ENCODE measurements at places on chromosomes 1 and 21.

DNA sequence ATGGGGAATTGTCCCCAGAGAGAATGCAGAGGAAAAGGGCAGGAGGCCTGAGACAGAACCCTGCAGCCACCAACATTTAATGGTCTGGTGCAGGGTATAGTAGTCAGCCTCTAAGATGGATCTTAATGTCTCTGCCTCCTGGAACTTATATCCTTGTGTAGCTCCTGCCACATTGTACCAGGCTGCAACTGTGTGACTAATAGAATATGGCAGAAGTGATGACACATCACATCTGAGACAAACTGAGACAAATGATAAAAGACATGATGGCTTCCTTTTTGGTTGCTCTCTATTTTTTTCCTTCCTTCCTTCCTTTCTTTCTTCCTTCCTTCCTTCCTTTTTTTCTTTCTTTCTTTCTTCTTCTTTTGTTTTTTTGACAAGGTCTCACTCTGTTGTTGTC is 37.1 kb upstream of the CYP4B1 start:
- no peak for DNase-seq

GRCh38 chr21:26297851-26298250 is 127.3 kb upstream of the APP start:
- no peak for DNase-seq

GRCh38 chr1:93707956-93708355 is 26.3 kb upstream of the BCAR3 start:
- DNase-seq = no peak

DNA sequence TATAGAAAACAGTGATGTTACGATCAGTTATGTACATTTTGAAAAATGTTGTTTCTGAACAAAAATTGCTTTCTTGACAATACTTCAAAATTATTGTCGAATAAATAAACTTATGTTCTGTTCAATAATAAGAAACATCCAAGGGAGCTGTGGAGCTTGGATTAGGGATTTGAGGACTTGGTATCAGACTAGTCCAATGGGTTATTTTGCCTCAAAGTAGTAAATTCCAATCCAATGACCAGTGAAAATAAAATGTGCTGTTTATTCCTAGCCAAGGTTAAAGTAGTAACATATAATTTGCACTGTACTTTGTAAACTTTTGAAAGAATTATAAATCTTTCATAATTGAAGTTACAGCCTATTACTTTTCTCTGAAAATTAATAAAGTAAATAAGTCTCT is 79.1 kb upstream of the IVNS1ABP start:
- no peak for DNase-seq

DNA sequence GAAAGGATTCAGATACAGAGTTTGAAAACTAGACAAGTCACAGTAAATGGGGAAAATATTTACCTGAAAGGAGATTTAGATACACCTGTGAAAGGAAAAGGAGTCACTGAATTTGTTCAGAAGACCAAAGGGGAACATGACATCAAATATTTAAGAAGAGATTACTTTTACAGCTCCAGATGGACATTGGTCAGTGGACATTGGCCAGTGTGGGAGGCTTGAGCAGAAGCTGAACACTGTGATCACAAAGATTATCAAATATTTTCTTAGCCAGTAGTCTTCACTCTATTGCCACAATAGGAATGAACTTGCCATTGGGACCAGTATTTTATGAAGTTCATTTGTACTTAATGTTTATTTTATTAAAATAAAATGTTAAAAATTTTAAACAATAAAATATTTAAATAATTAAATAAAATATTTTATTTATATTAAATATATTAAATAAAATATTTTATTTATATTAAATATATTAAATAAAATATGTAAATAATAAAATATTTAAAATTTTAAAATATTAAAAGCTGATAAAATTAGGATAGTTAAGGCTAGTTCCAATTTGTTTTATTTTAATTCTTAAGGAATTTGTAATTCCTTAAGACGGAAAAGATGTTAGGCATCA is 94.3 kb downstream of the CCDC30 start:
- no peak for DNase-seq
